ENCODE measurements at places on chromosomes 16 and 17.

DNA sequence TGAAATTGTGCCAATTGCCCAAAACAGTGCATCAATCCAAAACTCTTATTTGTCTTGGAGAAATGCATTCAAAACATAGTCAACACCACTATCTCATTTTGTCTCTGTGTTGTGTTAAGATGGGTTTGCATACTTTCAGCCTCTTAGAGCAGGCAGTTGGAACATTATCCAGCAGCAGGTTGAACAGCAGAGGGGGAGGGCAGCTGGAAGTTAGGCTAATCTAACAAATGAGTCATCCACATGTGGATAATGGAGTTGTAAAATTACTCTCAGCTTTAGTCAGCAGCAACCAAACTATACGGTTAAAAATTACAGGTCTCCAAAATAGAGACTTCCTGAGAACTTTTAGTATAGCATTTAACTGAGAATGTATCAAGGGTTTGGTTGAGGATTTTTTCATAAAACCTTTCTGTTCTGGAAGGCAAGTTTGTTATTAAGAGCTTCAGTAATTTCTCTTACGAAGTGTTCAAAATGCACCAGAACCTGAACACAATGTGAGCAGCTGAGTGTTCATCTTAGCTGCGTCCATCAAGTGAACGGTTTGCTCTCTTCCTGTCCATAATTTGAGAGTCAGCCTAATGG is 46.3 kb downstream of the PRKCA start:
- DNase-seq, result no peak

- DNase-seq, result no peak
Measured at GRCh38 chr17:77287432-77288068, 146.8 kb downstream of the SEC14L1 start.

DNA sequence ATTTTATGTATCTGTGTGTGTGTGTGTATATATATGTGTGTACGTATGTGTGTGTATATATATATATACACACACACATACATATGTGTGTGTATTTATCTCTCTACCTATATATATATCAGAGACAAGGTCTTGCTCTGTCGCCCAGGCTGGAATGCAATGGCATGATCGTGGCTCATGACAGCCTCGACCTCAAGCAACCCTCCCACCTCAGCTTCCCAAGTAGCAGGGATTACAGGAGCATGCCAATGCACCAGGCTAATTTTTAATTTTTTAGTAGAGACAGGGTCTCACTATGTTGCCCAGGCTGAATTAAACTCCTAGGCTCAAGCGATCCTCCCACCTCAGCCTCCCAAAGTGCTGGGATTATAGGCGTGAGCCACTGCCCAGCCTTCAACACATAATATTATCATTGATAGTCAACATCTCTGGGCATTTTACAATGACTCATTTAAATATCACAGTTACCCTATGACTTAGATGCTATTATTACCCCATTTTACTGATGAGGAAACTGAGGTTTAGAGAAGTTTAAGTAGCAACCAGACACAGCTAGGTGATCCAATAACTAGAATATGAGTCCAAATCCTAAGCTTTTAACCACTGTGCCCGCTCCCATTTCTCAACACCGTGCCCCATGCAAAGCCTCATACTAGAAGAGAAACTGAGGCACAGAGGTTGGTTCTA is 24.3 kb downstream of the G6PC3 start:
- no peak for DNase-seq

- no peak for DNase-seq
Measured at GRCh38 chr17:39618246-39618913, 8.4 kb upstream of the PPP1R1B start.

DNA sequence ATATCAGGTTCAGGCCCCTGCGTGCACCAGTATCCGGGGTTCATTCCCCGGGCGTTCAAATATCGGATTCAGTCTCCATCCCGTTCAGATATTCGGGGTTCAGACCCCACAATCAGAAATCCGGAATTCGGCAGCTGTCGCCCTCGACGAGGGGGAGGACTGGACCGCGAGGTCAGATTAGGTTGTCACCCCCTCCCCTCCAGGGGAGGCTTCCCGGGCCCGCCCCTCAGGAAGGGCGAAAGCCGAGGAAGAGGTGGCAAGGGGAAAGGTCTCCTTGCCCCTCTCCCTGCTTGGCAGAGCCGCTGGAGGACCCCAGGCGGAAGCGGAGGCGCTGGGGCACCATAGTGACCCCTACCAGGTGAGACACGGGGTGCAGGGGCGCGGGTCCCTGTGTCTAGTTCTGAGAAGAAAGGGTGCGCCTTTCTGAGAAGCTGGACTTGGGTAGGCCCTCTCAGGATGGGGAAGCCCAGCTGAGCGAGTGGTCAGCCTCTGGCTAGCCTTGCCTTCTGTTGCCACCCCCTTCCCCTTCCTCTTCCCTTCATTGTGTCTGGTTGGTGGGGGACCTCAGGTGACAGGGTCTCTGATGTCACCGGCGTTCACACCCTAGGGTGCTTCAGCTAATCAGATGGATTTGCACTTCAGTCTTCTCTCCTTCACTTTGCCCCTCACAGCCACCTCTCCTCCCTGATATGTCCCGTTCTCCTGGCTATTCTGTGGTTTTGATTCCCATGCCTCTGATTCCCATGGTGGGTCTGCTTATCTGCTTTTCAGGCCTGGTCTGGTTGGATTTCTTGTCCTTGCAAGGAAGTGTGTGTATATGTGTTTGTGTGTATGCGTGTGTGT is 844 bp downstream of the TAOK2 start:
- no peak for DNase-seq

DNA sequence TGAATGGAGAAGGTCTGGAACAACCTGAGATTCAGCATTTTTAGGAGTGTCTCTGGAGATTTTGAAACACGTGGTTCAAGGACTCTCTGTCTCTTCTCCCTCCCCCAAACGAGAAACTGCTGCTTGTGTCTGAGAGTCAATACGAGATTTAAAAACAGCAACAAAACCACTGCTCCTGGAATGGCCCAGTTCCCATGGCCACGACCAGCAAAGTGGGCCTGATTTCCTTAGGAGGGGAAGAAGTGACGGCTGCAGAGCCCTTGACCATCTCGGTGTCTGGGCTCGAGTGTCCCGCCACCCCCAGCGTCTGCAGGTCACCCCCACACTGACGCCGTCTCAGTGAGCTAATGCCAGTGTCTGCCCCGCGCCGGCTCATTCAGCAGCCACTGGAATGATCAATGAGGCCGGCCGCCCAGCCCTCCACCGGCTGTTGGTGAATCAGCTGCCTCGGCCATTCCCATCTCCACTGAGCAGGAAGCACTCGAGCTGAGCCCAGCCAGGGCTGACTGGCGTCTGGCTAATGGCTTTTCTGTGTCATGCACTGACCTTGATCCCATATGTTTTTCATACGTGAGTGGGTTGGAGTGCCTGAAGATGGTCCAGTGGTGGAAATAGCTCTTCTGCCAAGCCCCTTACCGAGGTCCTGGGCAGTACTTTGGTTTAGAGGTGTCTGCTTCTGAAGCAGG is 151.8 kb downstream of the PITPNC1 start:
- no peak for DNase-seq

DNA sequence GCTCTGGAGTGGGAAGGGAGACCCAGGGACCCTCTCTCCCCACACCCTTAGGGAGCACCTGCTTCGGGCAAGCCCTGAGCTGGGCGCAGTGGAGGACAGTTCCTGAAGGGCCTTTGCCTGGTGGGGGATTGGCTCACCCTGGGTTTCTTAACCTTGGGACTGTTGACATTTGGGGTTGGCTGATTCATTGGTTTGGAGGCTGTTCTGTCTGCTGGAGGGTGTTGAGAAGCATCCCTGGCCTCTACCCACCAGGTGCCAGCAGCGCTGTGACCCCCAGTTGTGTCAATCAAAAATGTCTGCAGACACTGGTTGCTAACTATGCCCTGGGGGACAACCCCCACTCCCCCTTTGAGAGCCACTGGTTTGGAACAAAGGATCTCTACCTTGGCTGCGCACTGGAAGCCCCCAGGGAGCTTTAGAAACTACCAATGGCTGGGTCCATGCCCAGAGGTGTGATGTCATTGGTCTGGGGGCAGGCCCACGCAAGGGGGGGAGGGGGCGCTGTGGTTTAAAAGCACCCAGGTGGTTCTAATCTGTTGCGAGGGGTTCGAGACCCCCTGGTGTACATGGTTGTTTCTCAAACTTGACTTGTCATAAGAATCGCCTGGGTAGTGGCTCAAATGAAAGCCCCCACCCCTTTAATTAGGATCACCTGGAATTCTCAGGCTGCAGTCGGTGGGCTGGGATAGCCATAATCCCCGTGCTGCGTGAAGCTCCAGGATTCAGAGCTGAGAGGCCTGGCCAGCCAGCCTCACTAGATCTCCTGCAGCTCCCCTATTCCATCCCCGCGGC is 151.9 kb upstream of the GSE1 start:
- no peak for DNase-seq

Measured in activated naive CD4-positive, alpha-beta T cell (primary cell).